ENCODE measurements at places on chromosomes 4 and X.

- no peak for DNase-seq
Measured at GRCh38 chr4:36313301-36313700, 31.9 kb downstream of the DTHD1 start.

GRCh38 chr4:51923343-51923742 is 80.4 kb downstream of the DCUN1D4 start:
- DNase-seq = no peak

DNA sequence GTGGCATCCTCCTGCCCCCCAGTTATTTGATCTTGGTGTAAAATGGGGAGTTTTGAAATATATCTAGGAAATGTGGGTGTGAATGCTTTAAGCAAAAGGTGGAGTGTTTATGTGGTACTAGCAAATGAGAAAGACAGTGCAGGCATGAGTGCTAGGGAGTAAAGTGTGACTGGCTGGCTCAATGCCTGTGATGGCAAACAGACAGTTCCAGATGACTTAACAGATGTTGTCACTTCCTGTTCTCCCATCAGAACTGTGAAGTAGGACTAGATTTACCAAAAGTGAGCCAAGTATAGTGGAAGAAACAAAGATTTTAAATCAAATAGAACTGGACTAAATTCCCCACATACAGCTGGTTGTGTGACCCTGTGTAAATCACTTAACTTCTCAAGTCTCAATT is 8.4 kb upstream of the AMOT start:
- DNase-seq = no peak

- DNase-seq = no peak
Measured at GRCh38 chrX:149837639-149838038, 43.3 kb upstream of the MAGEA8 start.

DNA sequence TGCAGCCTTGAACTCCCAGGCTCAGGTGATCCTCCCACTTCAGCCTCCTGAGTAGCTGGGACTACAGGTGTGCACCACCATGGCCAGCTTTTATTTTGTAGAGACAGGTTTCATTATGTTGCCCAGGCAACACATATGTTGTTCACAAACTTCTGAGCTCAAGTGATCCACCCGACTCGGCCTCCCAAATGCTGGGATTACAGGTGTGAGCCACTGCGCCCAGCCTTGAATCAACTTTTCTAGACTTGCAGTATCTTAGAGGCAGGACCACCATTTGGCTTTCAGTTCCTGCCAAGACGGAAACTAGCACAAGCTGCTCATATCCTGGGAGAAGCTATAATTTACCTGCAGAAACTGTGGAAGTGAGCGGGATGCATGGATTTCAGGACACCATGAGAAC is 19.9 kb downstream of the NAT8L start:
- no peak for DNase-seq

DNA sequence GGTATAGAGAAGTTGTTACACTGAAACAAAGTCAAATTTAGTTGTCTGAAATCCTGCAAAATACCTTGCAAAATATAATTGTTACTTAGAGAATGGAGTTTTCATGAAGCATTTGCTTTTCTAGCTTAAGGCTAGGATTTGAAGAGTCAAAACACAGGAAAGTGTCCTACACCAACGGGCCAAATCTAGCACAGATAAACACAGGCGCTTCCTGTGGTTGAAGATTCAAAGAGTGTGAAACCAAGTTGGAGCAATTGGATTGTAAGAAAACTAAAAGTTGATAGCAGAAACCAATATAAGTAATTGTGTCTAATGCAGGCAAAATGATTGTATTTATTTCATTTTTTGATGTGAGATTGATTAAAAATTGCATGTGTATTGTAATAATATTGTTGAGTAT is 2002.5 kb upstream of the TENM3 start:
- no peak for DNase-seq

- DNase-seq = no peak
Measured at GRCh38 chr4:19194672-19195071, 1057.0 kb upstream of the SLIT2 start.

DNA sequence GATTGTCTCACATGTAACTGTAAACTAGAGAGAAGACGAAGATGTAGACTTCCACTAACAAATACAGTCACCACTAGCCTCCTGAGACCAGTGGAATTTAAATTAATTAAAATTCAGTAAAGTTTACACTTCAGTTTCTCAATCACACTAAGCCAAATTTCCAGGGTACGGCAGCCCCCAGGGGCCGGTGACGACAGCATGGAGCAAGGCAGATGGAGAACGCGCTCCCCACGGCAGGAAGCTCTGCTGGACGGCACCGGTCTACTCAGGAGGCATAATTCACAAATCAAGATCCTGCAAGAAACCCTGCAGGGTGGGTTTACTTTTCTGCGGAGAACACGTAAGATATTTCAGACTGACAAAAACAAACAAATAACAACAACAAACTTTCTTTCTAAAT is 80.7 kb downstream of the FAT1 start:
- no peak for DNase-seq

GRCh38 chr4:40550948-40551462 is 78.7 kb downstream of the RBM47 start:
- peak; percentile 37 for DNase-seq

DNA sequence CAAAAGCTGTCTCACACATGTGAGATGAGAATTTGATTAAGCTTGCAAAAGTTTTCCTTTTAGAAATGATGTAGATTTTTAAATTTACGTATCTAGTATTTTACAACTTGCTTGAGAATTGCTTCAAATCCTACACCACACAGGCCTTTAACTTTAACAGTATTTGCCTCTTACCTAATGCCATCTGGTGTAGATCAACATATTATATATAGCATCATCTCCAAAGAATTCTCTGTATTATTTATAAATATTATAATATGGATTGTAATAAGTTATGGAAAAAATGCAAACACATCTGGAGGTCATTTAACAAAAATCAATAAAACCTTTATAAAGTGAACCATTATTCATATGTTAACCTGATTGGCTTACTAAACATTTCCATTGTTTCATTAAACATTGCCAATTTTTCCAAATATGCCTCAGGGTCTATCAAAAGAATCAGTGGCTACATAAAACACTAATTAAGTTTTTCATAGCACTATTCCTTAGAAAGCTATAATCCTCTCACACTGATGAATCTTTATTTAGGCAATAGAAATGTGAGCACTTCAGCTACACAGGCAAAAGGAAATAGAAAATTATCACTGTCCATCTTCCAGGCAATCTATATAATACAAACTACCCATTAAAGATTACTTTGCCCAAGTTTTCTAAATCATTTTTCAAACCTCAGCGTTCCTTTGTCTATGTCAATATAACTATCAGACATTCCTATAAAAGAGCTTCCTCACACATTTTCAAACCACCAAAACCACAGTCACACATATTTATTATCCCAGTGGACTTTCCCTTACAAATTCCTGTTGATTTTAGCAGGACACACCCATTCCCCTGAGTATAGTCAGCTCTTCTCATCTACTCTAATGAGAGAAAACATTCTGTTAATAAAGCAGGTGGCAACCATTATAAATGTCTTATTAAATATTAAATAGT is 83.5 kb upstream of the INTU start:
- DNase-seq = no peak

- DNase-seq = no peak
Measured at GRCh38 chr4:181659202-181659601, 584.0 kb upstream of the TENM3 start.

- DNase-seq = no peak
Measured at GRCh38 chr4:87057835-87058355, 123.1 kb downstream of the AFF1 start.

- no peak for DNase-seq
Measured at GRCh38 chr4:772776-773175, 53.2 kb downstream of the CPLX1 start.

GRCh38 chr4:75729836-75730235 is 5.5 kb downstream of the USO1 start:
- no peak for DNase-seq

DNA sequence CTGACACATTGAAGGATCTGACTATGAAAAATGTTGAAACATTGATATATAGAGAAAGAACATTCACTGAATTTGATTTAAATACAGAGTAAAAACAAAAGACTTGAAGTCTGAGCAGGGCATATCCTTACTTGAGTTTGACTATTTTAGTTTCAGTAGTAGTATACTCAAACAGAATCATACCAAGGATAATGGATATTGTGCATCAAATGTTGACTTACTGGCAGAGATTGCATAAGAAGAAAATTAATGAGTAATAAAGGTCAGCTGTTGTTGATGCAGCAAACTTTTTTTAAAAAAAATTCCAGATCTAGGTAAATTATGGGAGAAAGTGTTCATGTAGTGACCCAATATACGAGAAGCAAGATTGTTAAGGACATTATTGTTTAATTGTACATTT is 94.5 kb upstream of the APOOL start:
- no peak for DNase-seq

DNA sequence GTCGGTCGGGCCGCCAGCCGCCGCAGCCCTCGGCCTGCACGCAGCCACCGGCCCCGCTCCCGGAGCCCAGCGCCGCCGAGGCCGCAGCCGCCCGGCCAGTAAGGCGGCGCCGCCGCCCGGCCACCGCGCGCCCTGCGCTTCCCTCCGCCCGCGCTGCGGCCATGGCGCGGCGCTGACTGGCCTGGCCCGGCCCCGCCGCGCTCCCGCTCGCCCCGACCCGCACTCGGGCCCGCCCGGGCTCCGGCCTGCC is 213 bp downstream of the NFKB1 start:
- no peak for DNase-seq

- no peak for DNase-seq
Measured at GRCh38 chrX:33252306-33252825, 41.0 kb upstream of the DMD start.

DNA sequence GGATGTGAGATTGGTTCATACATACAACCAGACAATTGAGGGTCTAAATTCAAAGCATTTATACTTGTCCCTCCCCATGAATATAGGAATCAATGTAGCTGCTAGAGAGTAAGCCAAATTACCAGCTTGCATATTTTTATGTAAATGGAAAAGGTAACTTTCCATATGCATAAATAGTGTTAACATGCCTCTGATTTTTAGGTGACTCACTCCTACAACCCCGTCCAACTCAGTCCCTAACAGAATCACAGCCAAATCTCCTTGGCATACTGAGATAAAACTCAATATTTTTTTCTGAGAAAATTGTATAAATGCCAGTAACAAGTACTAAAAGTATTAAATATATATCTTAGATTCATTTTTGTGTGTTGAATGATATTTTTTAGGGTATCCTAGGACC is 67.2 kb downstream of the INPP4B start:
- DNase-seq = no peak

GRCh38 chr4:17876943-17877342 is 66.2 kb downstream of the NCAPG start:
- DNase-seq = no peak

DNA sequence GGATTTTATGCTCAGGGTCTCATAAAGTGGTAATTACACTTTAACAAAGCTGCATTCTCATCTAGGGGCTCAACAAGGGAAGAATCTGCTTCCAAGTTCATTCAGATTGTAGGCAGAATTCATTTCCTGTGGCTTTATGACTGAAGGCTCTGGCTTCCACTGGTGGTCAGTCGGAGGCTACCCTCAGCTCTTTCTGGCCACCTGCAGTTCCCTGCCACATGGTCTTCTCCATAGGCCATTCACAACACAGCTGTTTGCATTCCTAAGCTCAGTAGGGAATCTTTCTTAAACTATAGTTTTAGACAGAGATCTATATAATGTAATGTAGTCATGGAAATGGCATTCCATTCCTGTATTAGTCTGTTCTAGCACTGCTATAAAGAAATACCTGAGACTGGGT is 973.0 kb upstream of the SLIT2 start:
- no peak for DNase-seq

- no peak for DNase-seq
Measured at GRCh38 chr4:152501846-152502536, 33.9 kb downstream of the FBXW7 start.

DNA sequence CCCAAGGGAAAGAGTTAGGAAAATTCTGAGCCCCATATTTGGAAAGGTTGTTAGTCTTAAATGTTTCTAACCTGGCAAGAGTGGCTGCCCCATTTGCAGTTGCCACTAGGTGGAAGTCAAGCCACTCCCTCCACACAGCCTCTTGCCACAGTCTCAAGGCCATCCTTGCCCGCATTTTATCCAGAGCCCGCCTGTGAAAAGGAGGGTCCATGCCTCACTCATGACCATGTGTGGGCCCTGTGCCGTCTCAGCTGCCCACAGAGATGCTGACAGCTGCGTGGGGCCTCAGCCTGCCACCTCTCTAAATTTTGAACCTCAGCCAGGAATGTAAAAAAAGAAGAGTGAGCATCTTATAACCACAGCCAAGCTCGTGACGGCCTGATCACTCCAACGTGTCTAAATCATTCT is 201.5 kb upstream of the FAM241A start:
- peak; percentile 28 for DNase-seq

GRCh38 chrX:26070882-26071281 is 67.3 kb upstream of the MAGEB18 start:
- DNase-seq = no peak

DNA sequence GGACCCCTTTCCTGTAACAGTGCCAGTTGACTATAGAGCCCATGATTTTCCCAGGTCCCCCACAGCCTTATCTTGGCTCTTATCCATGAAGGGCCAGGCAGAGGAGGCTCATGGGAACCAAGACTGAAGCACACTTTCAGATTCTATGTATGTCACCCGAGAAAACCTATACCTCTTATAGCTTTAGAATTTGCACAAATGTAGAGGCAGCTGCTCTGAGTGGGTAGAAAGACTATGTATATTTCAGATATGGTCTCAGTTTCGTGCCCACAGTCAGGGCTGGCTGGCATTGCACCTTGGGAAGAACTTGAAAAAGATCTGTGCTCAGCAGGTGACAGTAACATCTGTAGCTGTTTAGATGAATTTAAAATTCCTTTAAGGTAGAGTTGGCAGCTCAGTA is 8.3 kb upstream of the LNX1 start:
- no peak for DNase-seq

All from GM19239 (cell line).